Activated T-cell treated with anti-CD3 and anti-CD28 coated beads for 48 hours (primary cell): ENCODE measurements at places on chromosomes 3 and 15.
A peak's percentile ranks its signal among the peaks of the same experiment; 100 is the strongest.

GRCh38 chr3:123785602-123786001 lies 98.5 kb downstream of the MYLK start:
- DNase-seq = no peak

DNA sequence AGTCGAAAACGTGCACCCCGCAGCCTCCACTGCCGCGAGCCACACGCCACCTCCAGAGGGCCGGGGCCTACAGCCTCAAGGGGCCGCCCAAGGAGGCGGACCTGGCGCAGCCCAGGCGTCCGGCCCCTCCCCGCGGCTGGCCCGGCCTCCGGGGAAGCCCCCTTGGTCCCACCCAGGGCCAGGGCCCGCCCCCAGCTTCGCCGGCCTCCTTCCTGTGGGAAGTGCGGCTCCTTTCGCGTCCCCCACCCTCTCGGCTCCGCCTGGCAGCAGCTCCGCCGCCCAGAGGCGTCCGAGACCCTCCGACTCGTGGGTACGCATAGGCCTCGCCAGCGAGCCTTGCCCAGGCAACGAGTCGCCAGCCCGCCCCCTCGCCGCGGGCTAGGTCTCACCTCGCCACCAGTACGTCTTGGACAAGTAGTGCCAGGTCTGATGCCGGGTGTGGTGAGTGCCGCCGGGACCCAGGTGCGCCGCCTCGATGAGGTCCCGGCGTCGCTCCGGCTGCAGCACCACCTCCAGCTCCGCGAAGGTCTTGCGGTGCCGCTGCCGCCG lies 642 bp downstream of the ZBTB11 start:
- peak; percentile 96 for DNase-seq

DNA sequence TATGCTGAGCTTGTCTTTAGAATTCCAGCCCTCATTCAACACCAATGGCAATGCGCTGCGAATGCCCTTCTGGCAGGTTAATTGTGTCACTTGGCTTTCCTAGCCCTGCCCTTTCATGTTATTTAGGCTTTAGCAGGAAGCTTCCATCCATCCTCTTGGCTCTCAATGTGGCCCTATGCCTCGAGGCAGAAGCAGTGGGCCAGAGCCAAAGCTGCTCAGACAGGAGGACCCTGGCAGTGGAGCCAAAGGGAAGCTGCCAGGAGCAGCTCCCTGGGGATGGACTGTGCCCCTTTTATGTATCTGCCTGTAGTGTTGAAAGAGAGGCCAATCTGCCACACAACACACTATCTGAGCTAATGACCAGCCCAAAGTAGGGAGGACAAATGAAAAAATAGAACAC lies 376.4 kb downstream of the CTNNB1 start:
- no peak for DNase-seq

DNA sequence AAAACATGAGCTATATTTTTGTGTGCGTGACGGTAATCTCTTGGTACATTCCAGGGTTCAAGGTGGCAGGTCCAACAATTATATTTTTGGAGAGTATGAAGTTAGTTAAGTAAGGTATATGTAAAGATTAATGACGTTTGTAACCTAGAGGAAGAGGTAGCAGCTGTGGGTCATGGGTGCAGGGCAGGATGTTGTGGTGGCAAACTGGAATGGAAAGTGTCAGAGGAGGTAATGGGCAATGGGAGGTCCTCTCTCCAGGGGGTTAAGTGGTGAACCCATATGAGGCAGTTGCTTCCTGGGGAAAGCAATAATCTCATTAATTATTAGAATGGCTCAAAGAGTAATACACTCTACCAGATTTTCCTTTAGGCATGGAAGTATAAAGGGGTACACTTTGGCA lies 1.0 kb upstream of the CD200R1L start:
- DNase-seq = peak; percentile 4

- no peak for DNase-seq
Measured at GRCh38 chr3:53259427-53260259, 3.8 kb upstream of the TKT start.

GRCh38 chr15:28942046-28942445 lies 56.3 kb downstream of the APBA2 start:
- DNase-seq = no peak

GRCh38 chr15:26260517-26261133 lies 397.5 kb upstream of the ATP10A start:
- DNase-seq = peak; percentile 12

DNA sequence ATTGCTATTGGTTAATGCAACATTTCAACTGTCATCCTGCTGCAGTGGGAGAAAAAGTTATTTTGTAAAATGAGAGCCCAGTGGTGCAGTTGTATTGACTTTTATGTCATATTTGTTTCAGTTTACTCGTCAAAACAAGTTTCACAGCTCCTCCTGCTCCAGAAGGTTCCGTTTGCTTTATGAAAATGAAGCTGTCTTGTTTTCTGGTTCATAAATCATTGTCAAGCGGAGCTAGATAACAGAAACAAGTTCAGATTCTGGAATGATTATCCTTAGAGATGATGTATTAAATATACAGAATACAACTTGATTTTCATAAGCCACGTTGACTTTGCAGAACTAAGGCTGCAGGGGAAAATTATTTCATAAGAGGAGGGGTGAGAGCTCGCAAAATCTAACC lies 970.5 kb upstream of the NR2F2 start:
- DNase-seq = no peak
